ENCODE measurements at places on chromosomes 12 and 14.

DNA sequence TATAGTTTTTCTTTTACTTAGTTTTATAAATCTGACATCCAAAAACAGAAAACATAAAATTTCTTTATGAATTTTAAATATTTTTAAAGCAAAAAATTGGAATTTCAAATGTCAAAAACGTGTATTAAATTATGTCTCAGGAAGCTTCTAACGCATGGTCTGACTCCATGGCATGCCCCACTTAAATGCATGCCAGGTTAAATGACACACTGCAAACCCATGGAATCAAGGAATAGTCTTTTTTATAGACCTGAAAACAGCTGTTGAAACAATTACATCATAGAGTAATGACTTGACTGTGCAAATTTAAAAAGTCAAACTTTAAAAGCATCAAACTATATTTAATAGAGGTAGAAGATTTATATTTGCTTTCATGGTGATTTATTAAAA is 96.1 kb upstream of the DACT1 start:
- DNase-seq = no peak

- no peak for DNase-seq
Observed at GRCh38 chr12:52285851-52286530, 5.3 kb downstream of the KRT81 start.

DNA sequence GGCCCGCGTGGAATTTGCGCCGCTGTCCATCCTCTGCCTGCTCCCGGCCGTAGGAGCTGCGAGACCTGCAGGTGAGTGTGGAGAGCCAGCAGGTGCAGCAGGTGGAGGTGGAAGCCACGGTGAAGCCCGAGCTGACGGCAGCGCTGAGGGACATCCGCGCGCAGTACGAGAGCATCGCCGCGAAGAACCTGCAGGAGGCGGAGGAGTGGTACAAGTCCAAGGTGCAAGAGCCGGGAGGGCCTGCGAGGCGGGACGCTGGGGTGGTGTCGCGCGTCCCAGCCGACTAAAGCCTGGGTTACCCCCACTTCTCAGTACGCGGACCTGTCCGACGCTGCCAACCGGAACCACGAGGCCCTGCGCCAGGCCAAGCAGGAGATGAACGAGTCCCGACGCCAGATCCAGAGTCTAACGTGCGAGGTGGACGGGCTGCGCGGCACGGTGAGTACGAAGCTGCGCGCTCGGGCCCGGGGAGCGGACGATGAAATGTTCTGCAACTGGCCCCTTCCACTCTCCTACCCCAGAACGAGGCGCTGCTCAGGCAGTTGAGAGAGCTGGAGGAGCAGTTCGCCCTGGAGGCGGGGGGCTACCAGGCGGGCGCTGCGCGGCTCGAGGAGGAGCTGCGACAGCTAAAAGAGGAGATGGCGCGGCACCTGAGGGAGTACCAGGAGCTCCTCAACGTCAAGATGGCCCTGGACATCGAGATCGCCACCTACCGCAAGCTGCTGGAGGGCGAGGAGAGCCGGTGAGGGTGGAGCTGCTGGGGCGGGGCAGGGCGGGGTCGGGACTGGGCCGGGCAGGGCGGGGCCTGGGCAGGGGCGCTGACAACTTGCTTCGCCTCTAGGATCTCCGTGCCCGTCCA is 2.1 kb downstream of the PRPH start:
- DNase-seq = peak; percentile 80

DNA sequence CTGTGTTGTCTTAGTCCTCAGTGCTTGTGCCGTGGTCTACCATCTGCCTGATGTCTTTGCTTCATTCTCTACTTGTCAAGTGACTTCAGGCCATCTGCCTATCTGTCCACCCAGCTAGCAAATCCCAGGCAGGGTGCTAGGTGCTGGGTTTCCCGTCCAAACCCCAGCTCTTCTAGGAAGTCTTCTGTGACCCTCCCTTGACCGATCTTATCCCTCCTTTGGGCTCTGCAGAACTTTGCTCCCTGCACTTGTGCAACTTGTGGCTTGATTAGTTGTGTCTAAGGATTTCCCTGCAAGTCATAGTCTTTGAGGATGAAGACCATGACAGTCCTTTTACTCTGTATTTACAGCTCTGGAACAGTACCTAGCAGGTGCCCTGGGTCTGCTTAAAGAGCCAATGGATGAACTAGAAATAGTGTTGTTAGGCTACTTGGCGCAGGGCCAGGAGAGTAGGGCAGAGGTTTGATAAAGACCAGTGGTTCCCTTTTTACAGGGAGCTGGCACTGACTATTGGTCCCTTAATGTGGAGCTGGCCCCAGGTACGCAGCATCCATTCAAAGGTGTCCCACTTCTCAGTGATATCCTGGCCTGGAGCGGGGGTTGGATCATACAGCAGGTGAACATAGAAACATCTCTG is 60.1 kb downstream of the ADCK1 start:
- DNase-seq = no peak

DNA sequence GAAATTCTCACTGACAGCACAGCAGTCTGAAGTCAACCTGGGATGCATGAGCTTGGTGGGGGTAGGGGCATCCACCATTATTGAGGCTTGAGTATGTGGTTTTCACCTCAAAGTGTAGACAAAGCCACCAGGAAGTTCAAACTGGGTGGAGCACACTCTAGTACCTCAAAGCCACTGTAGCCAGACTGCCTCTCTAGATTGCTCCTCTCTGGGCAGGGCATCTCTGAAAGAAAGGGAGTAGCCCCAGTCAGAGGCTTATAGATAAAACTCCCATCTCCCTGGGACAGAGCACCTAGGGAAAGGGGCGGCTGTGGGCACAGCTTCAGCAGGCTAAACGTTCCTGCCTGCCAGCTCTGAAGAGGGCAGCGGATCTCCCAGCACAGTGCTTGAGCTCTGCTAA is 143.0 kb downstream of the KITLG start:
- no peak for DNase-seq

- DNase-seq = no peak
Observed at GRCh38 chr14:71754422-71755095, 177.7 kb upstream of the RGS6 start.

GRCh38 chr12:14367040-14367661 is 1.7 kb downstream of the ATF7IP start:
- no peak for DNase-seq

GRCh38 chr12:4278329-4279197 is 5.0 kb downstream of the CCND2 start:
- no peak for DNase-seq

- no peak for DNase-seq
Observed at GRCh38 chr12:88306471-88307069, 164.5 kb downstream of the TMTC3 start.

DNA sequence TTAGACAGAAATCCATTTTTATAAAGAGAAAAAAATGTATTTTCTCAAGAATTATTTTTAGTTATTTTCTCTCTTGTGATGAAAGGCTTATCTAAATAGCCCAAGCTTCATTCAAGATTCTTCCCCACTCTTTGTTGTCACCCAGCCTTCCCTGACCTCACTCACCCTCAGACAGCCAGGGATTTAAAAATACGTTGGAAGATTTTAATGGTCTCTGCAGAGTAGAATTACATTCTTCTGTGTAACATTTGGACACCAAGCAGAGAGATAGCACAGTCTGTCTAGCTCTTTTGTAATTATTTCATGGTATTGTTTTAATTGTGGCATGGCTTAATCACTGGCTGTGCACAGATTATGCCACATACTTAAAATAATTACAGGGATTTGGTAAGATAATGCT is 130.3 kb downstream of the IGF1 start:
- no peak for DNase-seq

- DNase-seq = no peak
Observed at GRCh38 chr12:123938679-123939480, 33.8 kb downstream of the CCDC92 start.

- peak; percentile 21 for DNase-seq
Observed at GRCh38 chr12:25723921-25724491, 170.9 kb upstream of the LMNTD1 start.

GRCh38 chr12:104122298-104122697 is 15.7 kb downstream of the NFYB start:
- no peak for DNase-seq

DNA sequence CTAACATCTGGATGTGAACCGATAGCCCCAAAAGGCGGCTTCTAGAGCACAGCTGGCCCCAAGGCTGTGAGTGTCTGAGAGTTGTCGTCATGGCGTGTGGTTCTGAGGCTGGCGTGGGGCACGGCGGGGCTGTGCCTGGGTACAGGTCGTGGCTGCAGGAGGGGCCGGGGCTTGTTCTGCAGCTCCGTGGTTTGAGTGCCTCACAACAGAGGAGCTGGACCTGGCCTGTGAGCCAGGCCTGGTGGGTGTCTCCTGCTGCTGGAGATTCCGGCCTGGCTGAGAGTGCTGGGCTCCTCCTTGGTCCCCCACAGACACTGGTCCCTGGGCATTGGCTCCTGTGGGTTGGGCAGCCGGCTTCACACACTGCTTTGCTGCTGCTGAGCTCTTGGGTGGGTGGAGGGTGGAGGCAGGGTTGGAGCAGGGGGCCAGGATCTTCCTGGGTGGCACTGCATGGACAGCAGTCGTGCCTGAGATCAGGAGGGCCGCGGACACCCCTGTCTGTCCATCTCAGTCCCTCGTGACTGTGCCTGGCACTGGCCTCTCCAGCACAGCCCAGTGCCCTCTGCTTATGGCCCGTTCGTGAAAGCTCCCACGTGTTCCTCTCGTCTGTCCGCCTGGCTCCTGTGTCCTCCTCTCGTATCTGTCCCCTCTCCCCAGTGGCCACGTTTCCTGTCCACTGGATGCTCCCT is 31.8 kb upstream of the TEX22 start:
- DNase-seq = no peak

DNA sequence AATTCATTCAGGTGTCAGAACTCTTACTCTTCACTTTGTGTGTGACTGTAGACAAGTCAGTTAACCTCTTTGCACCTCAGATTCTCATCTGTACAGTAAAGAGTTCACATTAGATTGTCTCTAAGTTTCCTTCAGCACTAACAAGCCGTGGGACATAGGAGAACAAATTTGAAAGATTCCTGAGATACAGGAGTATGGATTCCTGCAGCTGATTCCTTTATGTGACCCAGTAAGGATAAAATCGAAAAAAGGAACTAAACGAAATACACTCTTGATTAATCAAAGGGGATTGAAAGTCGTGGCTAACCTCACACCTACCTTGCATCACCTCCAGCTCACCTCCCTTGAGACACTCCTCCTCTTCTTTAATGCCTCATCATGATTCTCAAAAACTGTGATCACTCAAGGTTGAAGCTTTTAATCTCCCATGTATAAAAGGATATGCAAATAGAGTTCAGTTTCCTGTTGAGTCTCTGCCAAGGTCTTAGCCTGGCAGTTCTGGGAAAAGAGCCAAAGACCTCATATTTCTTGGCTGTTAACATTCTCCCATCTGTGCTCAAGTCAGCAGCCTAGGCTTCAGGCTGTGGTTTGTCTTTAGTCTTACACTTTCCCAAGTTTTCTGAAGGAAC is 156.6 kb downstream of the DAD1 start:
- no peak for DNase-seq

DNA sequence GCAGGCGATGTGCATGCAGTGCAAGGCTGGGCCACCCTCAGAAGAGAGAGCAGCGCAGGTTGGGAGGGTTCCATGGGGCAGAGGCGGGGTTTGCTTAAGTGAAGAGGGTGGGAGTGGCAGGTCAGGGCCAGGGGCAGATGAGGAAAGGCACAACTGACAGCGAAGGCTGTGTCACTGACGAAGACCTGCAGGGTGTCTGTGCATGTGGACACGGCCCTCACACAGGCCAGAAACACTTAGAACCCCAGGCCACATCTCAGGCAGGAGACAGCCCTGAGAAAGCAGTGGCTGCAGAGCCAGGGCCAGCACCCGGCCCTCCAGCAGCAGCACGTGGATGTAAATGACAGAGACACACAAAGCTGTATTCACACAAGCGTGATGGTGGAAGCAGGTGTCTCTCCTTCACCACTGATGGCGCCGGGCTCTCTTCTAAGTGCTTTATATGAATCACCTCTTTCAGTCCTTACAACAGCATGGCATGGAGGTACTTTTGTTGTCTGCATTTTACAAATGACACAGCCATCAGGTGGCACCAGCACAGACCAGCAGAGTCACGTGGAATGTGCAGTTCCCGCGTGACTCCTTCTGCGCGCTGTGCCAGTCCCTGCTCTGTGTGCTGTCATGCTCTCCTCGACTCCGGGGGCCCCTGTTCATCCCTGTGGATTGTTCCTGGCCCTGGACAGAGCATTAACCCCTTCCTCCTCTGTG is 54.6 kb downstream of the TSPAN11 start:
- DNase-seq = no peak

GRCh38 chr12:8513256-8513655 is at the start of gene CLEC4D:
TSS of gene CLEC4D (plus strand) at chr12:8513503. CDS start at chr12:8513733, 230 bp downstream.
- DNase-seq = no peak

DNA sequence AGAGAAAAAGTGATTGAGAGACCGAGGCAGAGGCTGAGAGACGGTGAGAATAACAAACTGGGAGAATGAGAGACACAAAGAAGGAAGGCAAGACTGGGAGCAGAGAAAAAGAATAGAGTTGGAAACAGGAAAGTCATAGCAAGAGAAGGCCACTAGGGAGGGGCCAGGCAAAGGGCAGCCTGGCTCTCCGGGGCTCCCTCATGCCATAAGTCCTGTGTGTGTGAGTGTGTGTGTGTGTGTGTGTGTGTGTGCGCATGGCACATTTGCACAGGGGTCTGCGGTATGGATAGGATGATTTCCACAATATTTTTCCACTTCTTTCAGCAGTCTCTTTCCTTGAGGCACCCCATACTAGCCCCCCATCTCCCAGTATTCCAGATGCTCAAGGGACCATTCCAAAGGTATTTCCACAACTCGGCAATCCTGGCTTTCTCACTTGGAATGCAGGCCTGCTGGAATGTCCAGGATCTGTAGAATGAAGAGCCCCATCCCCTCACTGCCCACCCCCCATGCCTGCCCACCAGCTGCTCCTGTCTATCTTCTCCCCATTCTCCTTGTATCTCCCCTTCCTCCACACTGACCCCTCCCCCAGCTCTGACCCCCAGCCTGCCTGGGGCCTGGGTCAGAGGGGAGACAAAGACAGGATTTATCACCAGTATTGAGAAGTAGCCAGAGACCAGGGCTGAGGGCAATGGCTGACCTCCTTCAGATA is 9.0 kb downstream of the GPR84 start:
- DNase-seq = no peak

DNA sequence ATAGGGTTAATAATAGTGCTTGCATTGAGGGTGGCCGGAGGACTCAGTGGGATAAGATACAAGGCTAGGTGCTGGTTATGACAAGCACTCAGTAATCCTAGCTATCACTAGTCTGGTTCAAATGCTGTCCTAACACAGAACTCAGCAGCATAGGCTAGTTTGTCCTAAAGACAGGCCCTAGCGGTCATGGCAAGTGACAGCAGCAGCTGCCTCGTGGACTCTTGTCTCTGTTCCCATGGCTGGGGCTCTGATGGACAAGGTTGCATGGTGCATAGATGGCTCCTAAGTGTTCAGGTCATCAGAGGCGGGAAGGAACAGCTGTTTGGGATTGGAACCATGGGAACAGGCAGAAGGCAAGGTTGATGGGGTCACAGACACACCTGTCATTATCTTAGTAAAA is 42.4 kb upstream of the IGF1 start:
- DNase-seq = no peak
